ENCODE measurements at places on chromosomes 1 and 21.

GRCh38 chr21:36188081-36188681 is 31.6 kb downstream of the DOP1B start:
- DNase-seq = no peak

DNA sequence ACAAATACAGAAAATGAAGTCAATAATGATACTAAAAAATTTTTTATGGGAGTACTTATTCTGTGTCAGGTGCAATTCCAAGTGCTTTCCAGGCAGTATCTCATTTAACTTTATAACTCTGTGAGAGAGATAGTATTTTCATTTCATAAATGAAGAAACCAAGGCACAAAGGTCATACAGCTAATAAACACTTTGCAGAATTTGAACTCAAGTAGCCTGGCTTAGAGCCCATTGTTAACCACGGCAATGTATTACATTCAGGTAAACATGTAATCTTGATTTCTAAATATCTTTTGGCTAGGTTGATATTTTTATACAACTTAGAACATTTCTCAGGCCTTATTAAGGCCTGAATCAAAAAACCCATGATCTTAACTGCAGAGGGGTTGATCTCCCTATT is 28.9 kb upstream of the PKN2 start:
- DNase-seq = no peak

DNA sequence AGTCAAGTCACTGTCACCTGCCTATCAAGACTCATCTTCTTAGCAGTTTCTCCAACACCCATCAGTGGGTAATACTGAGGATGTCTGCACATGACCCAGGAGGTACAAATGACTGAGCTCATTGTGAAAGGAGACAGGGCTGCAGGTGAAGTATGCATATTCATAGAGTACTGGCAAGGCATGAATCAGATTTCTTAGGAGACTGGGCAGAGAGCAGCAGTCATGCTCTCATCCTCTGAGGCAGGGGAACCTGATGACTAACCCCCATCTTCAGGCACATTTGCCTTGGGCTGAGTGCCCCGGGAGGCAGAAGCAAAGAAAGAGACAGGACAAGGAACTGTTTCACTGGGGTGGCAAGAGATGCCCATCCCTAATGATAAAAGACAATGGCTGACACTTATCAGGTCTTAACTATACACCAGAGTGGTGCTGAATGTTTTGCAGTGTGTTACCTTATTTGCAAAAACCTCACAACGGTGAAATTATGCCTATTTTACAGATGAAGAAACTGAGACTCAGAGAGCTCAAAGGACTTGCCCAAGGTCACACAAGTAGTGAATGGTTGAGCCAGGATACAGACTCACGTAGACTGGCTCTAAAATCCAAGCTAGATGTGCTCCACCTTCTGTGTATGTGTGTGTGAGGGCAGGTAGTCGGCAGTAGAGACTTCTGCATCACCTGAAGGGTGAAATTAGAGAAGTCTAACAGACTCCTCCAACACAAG is 9.2 kb upstream of the GRHL3 start:
- no peak for DNase-seq

- no peak for DNase-seq
Observed at GRCh38 chr1:113870778-113871177, 734 bp downstream of the PTPN22 start.

DNA sequence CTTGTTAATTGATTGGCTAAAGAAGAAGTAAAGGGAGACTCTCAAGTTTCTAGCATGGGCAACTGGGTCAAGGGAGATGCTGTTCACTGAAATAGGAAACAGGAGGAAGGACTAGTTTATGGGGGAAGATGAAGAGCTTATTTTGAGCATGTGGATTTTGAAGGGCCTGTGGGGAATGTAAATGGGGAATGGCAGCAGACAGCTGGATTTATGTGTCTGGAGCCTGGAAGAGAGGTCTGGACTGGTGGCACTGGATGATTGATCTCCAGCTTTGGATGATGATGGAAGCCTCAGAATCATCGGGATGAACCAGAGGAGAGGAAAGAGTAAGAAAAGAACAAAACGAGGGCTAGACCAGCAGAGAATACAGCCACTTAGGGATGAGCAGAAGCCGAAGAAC is 54.9 kb upstream of the ENAH start:
- DNase-seq = no peak

- no peak for DNase-seq
Observed at GRCh38 chr1:155219592-155220031, 11.1 kb downstream of the MTX1 start.

GRCh38 chr1:83620016-83620415 is 378.9 kb downstream of the TTLL7 start:
- DNase-seq = no peak

- peak; percentile 55 for DNase-seq
Observed at GRCh38 chr1:55640708-55641473, 425.7 kb upstream of the USP24 start.

DNA sequence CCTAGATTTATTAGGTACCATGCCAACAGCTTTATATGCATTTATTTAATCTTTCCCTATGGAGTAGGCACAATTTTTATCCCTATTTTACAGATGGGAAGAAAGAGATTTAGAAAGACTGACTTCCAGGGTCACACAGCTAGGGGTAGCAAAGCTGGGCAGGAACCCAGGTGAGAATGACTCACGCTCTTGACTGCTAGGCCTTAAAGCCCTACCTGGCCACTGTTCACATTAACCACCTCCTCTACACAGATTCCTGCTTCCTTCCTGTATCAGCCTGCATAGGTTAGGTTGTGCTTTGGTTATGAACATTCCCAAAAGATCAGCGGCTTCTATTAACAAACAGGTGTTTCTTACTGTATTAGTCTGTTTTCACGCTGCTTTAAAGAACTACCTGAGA is 53.2 kb downstream of the DNAJC6 start:
- no peak for DNase-seq

GRCh38 chr1:117387060-117387633 is 19.9 kb downstream of the MAN1A2 start:
- DNase-seq = no peak

GRCh38 chr1:193411215-193411614 is 224.8 kb upstream of the B3GALT2 start:
- DNase-seq = no peak

DNA sequence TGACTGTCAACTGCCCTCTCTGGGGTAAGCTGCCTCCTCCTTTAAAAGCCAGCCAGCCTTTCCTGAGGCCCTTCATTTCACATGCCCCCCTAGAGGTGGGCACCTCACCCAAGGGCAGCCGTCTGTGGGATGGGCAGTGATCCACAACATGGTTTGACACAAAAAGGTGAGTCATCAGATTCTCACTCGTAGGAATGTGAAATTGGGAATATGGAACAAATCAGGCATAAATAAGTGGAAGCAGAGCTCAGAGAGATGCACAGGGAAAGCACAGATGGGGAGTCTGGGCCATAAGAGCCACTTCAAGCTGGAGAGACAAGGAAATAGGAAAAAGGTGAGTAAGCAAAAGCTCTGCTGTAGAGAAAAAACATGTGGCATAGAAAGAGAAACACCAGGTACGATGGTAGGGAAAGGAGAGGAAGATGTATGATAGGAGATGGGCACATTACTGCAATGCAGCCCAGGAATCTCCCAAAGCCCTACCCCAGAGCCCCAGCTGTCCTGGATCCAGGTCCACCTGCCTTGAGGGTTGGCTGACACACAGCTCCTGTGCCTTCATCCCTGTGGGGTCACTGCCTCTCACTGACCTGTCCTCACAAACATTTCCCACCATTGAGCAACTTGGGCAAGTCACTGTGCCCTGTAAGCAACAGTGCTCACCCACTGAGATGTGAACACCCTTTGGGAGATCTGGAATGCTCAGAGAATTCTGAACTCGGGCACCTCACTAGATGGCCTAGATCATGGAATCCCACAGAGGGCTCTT is 86.6 kb downstream of the ASTN1 start:
- DNase-seq = no peak

- DNase-seq = no peak
Observed at GRCh38 chr1:9910076-9910422, at the start of gene CTNNBIP1. Gene CTNNBIP1 (minus strand): TSS chr1:9910269. CDS start chr1:9872064, 38,205 bp downstream.

GRCh38 chr21:32320059-32320458 is 21.4 kb downstream of the MRAP start:
- DNase-seq = no peak
